ENCODE measurements at places on chromosomes 6 and 20. TPM values are rescaled to one million over a fixed set of nuclear protein-coding genes. Genes with fewer than 3 reads are reported as not detected.

The PSORS1C2 gene
- total RNA-seq, result not detected

The GGTLC1 gene
- total RNA-seq, result not detected

The NKX2-4 gene
- not detected for total RNA-seq

The HACE1 gene
- 11.1 TPM for total RNA-seq

The NEURL2 gene
- total RNA-seq, result 3.0 TPM

- DNase-seq, result no peak
Observed at GRCh38 chr6:170368544-170368943, 62.0 kb downstream of the FAM120B start.

- peak; percentile 62 for DNase-seq
Observed at GRCh38 chr6:11172501-11173327, 59.8 kb downstream of the NEDD9 start.

- DNase-seq, result no peak
Observed at GRCh38 chr6:147347179-147347881, 143.1 kb downstream of the STXBP5 start.

- no peak for DNase-seq
Observed at GRCh38 chr6:46440641-46441040, 50.6 kb downstream of the RCAN2 start.

DNA sequence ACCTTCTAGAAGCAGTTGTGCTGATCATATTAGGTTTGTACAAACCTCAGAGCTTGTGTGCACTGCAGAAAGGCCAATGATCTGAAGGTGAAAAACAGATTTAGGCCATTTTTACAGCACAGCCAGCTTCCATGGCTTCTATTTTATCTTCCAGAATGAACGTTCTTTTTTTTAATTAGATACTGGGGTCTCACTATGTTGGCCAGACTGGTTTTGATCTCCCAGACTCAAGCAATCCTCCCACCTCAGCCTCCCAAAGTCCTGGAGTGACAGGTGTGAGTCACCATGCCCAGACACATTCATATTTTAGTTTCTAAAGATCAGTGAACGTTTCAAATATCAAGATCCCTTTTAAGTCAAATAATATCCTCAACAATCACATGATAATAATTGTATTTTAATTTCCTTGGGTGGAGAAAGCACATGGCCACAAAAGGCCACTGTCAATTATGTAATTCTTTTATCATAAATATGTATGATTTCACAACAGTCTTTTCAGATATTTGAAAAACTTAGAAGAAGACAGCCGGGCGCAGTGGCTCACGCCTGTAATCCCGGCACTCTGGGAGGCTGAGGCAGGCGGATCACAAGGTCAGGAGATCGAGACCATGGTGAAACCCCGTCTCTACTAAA lies 326.7 kb upstream of the JARID2 start:
- DNase-seq, result no peak

GRCh38 chr20:55132523-55132922 lies 657.1 kb downstream of the DOK5 start:
- DNase-seq, result no peak

DNA sequence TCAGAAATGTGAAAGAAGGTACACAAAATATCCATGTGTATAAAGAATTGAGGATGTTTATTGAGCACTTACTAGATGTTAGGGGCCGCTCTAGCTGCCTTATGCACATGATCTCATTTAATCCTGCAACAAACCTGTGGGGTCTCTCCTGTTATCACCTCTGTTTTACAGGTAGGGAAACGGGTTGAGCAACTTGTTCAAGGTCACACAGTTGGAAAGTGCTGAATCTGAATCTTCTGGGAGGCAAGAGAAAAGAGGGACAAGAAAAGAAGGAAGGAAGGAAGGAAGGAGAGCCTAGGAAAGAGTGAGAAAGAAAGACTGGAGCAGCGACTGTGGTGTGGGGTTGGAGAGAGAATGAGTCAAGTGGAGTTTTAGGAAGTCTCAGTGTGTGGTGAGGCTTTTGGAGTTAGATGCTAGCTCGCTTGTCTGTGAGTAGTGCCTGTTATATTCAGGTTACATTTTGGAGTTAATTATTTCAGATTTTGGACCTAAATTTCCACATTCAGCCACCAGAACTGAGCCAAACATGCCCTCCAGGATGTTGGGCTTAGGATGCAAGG lies 7.7 kb downstream of the CLPSL1 start:
- no peak for DNase-seq

GRCh38 chr20:58839474-58839874 lies 11.2 kb downstream of the GNAS-AS1 start:
- peak; percentile 28 for DNase-seq

- no peak for DNase-seq
Observed at GRCh38 chr20:49361862-49362660, 84.2 kb upstream of the ZNFX1 start.

DNA sequence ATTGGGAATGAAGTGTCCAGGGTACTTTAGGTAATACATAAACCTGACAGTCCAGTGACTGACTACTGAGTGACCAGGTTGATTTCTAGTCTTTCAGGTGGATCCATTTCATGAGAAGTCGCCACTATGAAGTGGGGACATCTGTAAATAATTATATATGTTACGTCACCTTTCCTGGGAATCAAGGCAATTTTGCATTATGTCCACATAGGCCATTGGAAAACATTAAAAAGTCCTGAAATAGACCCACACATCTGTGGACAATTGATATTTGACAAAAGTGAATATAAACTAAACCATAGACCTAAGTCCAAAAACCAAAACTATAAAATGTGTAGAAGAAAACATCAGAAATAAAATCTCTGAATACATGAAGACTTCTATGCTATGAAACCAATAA lies 231.5 kb downstream of the C6orf118 start:
- DNase-seq, result no peak

DNA sequence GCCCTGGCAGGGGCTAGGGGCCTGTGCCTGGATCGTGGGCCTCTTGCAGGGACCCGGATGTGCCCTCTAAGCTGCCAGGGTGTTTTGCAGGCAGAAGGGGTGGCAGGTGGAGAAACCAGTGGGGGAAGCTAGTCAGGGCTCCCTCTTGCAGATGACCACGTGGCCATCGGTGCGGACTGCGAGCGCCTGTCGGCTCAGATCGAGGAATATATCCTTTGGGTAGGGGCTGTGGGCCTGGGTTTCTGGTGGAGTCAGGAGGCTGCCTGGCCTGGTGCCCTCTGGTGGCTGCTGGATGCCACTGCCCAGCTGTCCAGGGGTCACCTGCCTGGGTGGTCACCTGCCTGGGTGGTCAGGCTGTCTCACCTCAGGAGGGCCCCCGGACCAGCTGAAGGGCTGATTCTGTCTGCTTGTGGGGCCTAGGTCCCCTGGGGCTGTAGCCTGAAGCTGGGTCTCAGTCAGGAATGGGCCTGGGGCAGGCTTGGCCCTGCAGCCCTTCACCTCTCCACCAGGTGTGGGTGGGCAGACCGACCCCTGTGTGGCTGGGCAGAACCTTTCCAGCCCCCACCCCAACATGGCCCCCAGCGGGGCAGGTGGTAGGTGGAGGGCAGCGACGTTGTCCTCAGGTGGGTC lies 6.7 kb downstream of the TCEA2 start:
- peak; percentile 71 for DNase-seq

DNA sequence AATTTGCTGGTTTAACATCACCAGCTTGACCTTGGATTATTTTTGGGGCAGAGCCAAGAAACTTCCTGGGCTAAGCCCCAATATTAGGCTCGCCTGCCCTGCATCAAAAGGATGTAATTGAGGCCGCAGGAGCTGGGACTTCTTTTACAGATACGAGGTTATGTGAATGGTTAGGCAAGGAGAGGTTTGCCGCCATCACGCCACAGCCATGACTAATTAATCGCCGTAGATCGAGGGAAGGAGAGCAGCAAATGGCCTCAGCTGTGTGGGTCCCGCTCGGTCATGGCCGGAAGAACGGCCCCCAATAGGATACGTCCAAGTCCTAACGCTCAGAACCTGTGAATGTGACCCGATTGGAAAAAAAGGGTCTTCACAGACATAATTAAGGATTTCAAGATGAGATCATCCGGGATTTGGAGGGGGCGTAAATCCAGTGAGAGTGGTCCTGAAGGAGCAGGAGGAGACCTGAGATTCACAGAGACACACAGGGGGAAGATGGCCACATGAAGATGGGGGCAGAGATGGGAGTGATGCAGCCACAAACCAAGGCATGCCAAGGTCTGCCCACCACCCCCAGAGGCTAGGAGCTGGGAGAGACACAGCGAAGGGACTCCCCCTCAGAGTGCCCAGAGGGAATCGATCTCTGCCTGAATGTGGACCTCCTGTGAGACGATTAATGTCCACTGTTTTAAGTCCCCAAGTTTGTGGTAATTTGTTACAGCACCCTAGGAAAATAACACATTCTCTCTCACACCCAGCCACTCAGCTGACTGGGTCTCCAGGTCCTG lies 10.0 kb upstream of the BNIP5 start:
- DNase-seq, result no peak

Data from lung microvascular endothelial cell (primary cell).